ENCODE measurements at places on chromosomes 4 and X. TPM values are rescaled to one million over a fixed set of nuclear protein-coding genes. Genes with fewer than 3 reads are reported as not detected.

- H3K4me1 ChIP-seq: no peaks in the 10 kb centered on the region
- DNase-seq: peak; percentile 37
- no peaks in the 10 kb centered on the region for H3K27me3 ChIP-seq
- H3K27ac ChIP-seq: no peak overlapping the region
- no peaks in the 10 kb centered on the region for H3K36me3 ChIP-seq
These were observed 171.1 kb downstream of the LARP7 start for GRCh38 chr4:112808001-112808400.

GRCh38 chrX:53269536-53270107, 11.8 kb downstream of the IQSEC2 start:
- H3K36me3 ChIP-seq: no peaks in the 10 kb centered on the region
- H3K4me3 ChIP-seq: no peak overlapping the region
- no peak overlapping the region for H3K27ac ChIP-seq
- DNase-seq: no peak
- H3K27me3 ChIP-seq: no peaks in the 10 kb centered on the region
- peaks cover 4% of the 10 kb centered on the region for H3K4me1 ChIP-seq

CSAG2 gene
- not detected for total RNA-seq

GRCh38 chr4:1137063-1137776, 23.9 kb upstream of the RNF212 start:
- H3K4me3 ChIP-seq: peak overlapping the region; percentile 7
- peaks cover 27% of the 10 kb centered on the region for H3K27me3 ChIP-seq
- no peaks in the 10 kb centered on the region for H3K36me3 ChIP-seq
- H3K4me1 ChIP-seq: no peaks in the 10 kb centered on the region

DNA sequence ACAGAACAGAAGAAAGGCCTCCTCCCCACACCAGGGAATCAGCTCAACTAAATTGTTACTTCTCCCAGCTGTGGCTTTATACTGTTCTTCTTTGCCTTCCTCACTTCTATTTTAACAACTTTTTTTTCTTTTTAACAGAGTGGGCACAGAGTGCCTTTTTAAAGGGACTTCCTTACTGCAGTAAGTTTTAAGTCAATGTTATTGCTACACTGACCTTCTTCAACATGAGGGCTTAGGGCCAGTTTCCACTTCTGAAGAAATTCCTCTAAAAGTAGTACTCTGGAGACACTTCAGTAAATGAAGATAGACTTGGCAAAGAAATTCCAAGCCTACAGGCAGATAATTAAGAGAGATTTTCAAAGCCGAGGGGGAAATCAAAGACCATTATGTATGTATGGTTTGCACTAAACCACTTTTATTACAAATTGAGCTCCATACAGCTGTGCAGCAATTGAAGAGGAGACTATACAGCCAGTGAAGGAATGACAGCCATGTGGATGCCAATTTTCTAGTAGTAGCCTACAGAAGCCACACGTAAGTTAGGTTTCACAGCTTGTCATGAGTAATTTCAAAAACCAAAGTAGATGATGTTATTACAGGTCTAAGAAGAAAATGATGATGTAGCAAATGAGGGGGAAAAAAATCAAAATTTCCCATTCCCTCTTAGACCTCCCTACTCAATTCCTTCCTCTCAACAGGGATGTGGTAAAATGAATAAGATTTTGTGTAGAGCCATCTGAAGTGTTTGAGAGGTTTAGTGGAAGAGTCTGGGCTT, 36.9 kb upstream of the RASGEF1B start:
- no peaks in the 10 kb centered on the region for H3K36me3 ChIP-seq
- H3K4me3 ChIP-seq: no peak overlapping the region
- H3K27ac ChIP-seq: no peak overlapping the region
- no peaks in the 10 kb centered on the region for H3K27me3 ChIP-seq
- no peaks in the 10 kb centered on the region for H3K4me1 ChIP-seq

GRCh38 chr4:170716868-170717267, 627.1 kb upstream of the AADAT start:
- no peak for DNase-seq
- no peaks in the 10 kb centered on the region for H3K4me1 ChIP-seq
- H3K27ac ChIP-seq: no peak overlapping the region
- H3K36me3 ChIP-seq: no peaks in the 10 kb centered on the region

HEPH gene
- not detected for total RNA-seq

BEX2 gene
- 49.4 TPM for total RNA-seq

GRCh38 chr4:22942920-22943559, 250.3 kb downstream of the GBA3 start:
- no peak for DNase-seq
- H3K27ac ChIP-seq: no peak overlapping the region
- H3K27me3 ChIP-seq: no peaks in the 10 kb centered on the region
- no peaks in the 10 kb centered on the region for H3K4me1 ChIP-seq
- H3K36me3 ChIP-seq: no peaks in the 10 kb centered on the region
